ENCODE measurements at places on chromosomes 2 and 18.
A peak's percentile ranks its signal among the peaks of the same experiment; 100 is the strongest.

GRCh38 chr18:6222271-6222670, 192.4 kb downstream of the L3MBTL4 start:
- DNase-seq, result no peak

DNA sequence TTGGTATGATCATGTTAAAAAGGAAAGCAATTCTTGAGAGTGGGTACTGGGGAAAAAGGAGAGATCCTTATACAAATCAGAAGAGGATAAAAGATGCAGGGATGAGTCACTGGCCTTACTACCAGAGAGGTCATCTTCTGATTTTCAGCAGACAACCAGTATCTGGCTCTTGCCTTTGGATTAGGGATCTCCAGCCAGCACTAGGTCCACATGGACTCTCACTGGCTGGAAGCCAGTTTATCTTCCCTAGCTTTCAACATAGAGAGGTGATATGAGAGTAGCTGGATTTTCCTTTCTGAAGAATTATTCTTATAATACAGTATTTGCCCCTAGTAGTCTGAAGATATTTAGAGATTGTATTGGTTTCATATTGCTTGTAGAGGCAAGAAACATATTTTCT, 30.2 kb downstream of the CERKL start:
- DNase-seq, result no peak

- no peak for DNase-seq
Measured at GRCh38 chr2:106201661-106202060, 7.6 kb upstream of the UXS1 start.

DNA sequence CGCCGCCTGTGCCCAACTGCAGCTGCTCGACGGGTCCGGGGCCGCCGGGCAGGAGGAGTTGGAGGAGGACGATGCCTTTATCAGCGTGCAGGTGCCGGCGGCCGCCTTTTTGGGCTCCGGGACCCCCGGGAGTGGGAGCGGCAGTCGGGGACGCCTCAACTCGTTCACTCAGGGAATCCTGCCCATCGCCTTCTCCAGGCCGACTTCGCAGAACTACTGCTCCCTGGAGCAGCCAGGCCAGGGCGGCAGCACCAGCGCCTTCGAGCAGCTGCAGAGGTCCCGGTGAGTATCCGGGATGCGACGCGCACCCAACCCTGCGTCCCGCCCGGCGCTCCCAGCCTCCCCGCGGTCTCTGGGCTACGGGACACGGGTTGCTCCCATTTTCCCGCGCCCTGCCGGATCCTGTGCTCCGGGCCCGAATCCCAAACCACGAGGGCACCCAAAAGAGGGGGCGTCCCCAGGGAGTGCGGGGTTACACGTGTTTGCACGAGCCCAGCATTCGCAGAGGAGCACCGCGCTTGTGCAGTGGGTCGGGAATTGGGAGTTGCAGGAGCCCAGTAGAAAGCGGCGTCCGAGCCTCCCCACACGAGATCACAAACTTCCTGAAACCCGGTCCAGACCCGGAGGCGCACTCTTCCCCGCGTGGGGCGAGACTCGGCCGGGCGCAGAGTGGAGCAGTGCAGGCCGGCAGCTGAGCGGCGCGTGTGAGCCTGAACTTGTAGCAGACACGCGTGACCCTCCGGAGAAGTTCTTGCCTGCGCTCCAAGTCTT, 1.2 kb downstream of the CABLES1 start:
- no peak for DNase-seq

GRCh38 chr18:49839012-49839411, 25.7 kb upstream of the ACAA2 start:
- no peak for DNase-seq

DNA sequence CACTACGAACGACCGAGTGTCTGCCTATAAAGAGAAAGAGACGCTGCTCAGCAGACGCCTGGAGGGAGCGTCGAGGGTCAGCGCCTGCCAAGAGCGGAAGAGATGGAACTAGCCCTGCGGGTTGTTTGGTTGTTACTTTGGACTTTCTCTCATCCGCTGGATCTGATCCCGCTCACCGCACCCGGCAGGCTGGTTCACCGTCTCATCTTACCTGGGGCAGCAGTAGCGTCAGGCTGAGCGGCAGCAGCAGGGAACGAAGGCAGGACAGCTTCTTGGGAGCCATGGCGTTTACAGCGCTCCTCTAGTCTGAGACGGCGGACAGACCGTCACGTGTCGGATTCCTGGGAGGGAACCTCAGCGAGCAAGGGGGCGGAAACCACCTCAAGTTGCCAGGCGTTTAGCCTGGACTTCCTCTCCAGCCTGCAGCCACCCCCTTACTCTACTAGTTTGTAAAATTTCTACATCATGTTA, 1.9 kb downstream of the GLB1L start:
- DNase-seq, result no peak

DNA sequence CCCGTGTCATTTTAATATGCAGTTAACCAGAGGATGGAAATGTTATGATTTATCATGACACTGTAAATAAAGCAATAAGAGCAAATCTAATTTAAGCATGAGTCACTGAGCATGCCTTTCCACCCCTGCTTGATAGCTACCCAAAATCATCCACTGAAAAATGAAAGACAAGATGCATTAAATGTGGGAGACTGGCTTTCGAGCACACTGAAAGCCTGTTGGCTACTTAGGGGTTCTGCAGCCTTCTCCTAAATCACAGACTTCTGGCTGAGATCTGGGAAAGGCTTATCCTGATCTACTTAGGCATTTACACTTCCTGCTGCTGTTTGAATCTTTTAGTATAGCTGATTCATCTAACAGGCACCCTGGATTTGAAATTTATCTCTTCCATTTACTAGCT, 778.3 kb upstream of the CDH7 start:
- no peak for DNase-seq

- DNase-seq, result no peak
Measured at GRCh38 chr18:44792456-44793061, 111.9 kb downstream of the SETBP1 start.

DNA sequence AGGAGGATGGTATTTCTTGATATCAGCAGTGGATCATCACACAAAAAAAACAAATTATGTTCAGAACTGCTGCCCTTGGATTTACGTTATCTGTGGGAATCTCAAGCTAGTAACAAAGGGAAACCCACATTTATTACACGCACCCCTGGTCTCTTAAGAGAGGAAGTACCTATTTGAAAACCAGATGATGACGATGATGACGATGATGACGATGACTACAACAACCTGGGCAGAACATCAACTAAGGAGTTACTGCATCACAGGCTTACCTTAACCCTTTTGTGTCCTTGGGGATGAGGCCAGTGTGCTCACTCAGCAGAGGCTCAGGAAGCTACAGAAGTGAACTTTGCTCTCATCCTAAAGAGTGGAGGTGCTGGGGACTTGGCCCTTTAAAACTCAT, 169.4 kb downstream of the FSHR start:
- DNase-seq, result no peak

DNA sequence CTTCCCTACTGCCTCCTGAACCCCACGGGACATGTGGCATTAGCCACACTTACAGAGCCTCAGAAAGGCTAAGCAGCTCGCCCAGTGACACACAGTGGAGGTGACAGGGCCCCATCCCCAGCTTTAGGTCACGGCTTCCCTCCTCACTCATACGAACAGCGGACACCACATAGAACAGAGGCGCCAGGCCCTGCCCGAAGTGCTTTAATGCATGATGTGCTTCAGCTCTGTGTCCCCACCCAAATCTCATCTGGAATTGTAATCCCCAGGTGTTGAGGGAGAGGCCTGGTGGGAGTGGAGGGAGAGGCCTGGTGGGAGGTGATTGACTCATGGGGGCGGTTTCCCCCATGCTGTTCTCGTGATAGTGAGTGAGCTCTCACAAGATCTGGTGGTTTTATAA, 135.3 kb downstream of the PTGR3 start:
- no peak for DNase-seq

GRCh38 chr2:120552800-120553481, 182.7 kb upstream of the GLI2 start:
- peak; percentile 48 for DNase-seq
